ENCODE measurements at places on chromosomes 6 and 20.

DNA sequence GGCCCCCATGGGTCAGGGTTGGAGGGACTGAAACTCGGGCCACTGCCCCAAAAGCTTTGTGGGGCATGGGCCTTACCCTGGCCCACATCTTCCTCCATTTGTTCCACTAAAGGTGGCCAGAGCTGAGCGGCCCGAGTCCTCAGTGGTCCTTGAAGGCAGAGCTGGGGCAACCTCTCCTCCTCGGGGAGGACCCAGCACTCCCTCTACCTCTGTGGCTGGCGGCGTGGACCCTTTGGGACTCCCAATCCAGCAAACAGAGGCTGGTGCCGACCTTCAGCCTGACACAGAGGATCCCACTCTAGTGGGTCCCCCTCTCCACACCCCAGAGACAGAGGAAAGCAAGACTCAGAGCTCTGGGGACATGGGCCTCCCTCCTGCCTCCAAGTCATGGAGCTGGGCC is 9.3 kb downstream of the LPIN3 start:
- no peak for DNase-seq

DNA sequence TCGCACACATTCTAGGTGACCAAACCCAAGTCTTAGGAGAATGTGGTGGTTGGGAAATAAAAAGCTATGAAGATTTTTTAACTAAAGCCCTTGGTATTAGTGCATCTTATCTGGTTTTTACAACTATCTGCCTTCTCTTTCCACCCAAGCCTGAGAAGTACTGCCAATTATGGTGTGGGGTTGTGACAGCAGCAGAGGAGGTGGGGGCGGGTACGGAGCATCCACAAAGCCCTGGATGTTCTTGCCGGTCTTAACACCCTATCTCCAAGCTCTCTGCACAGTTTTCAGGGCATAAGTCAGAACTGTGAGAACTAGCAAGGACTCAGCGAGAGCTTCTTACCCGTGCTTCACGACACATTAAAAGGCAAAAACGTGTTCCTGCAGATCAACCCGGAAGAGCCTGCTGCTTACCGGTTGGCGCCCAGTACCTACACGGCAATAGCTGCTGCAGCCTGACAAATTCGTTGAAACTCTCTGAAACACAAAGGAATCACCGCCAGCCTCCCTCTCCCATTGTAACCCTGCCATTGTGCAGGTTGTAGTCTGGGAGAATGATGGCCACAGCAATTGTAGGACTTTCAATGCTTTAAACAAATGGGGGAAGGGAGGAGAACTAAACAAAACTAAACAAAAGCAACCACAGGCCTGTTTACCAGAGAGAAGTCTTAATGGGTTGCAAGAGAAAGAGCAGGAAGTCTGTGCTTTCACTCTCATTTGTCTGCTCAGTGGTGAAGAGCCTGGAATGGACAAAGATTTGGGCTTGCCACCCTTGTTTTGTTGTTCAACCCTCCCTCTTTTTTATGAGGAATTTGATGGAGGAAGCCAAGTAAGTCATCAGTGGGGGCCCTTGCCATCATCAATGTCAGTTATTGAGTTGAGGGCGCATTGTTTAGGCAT is 461.0 kb upstream of the JARID2 start:
- DNase-seq, result no peak

GRCh38 chr6:158536084-158536890 is 23.6 kb upstream of the TMEM181 start:
- DNase-seq, result no peak

GRCh38 chr6:52201493-52201892 is 15.3 kb downstream of the IL17A start:
- DNase-seq, result no peak

DNA sequence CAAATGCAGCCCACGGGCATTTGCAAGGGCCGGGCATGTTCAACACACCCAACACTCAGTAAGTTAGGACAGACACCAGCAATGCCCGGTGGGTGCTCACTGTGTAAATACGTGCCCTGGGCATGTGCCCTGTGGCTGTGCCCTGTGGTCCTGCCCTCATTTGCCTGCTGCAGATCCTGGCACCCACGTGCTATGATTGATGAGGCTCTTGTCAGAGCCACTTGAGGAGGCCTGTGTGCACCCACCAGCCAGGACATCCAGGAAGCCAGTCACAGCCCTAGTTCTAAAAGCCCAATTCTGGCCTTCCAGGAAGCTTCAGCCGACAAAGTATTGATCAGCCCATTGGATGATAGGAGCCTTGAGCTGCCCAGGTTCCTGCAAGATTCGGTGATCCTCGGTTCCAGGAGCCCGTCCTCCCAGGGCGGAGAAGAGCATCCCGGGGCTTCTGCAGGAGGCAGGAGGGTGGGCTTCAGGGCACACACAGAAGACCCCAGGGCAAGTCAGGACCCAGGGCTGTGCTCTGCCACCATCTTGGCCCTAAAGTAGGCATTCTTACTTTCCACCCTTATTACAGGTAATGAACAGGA is 223.9 kb downstream of the PREX1 start:
- DNase-seq, result no peak

GRCh38 chr6:40854592-40854991 is 184.4 kb downstream of the UNC5CL start:
- no peak for DNase-seq

DNA sequence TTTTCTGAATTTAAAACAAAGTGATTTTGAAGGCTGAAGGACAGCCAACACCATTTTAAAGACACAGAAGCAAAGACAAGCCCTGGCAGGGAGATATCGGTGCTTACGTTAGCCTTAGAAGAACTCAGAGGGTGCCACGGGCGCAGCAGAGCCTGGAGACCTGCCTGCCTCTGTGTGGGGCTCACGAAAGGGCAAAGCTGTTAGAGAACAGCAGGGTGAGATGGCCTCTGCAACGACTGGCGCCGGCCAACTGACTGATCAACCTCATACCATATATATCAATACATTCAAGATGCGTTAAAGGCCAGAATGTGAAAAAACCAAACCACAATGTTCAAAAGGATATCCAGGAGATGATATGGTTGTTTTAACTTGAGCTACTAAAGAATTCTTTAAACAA is 151.0 kb upstream of the RPS6KA2 start:
- DNase-seq, result no peak

DNA sequence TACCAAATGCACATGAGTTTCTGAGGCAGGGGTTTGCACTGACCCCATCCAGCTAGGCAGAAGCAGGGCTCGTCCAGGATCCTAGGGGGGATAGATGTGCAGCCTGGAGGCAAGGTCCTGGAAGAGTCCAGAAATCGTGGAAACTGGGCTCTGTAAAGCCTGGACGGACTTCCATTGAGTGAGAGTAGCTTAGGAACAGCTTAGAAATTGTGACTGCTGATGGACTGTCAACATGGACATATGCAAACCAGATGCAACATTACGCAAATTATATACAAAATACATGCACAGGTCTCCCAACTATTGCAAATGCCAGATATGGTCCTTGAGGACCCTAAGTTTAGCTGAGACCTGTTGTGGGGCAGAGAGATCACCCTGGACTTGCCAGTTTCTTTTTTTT is 4.8 kb upstream of the EMILIN3 start:
- no peak for DNase-seq

DNA sequence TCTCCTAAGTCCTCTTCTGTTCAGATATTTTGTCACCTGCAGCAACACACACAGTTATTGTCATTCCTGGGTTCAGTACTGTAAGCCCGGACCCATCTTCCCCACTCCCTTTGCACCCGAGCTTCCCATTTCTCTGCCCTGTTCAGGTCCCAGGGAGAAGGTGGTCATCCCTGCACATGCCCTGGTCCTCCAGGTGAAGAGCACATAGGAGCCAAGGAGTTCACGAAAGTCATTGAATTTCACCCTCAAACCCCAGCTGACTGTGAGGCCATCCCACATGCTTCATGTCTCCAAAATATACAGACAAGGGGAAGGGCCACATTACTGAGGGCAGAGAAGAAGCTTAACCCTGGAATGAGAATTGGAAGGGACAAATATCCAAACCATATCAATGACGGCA is 8.1 kb downstream of the HLA-DPA1 start:
- DNase-seq, result no peak

DNA sequence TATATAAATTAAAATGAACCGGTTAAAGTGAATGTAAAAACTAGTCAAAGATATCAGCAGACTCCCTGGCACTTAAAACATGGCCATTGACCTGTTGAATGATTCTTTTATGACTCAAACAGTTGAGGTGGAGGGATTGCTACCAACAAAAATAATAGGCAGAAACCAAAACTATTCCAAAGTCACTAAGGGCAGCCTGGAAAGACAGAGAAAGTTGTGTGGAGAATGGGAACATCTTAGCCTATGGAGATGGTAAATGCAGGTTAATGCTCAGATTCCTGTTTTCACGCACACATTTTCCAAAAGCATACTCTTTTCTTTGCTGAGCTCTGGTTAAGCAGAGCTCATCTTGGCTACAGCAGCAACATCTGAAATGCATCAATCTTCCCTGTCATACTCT is 553.5 kb downstream of the HACE1 start:
- no peak for DNase-seq

- no peak for DNase-seq
Observed at GRCh38 chr6:38843798-38844197, 128.7 kb downstream of the DNAH8 start.

DNA sequence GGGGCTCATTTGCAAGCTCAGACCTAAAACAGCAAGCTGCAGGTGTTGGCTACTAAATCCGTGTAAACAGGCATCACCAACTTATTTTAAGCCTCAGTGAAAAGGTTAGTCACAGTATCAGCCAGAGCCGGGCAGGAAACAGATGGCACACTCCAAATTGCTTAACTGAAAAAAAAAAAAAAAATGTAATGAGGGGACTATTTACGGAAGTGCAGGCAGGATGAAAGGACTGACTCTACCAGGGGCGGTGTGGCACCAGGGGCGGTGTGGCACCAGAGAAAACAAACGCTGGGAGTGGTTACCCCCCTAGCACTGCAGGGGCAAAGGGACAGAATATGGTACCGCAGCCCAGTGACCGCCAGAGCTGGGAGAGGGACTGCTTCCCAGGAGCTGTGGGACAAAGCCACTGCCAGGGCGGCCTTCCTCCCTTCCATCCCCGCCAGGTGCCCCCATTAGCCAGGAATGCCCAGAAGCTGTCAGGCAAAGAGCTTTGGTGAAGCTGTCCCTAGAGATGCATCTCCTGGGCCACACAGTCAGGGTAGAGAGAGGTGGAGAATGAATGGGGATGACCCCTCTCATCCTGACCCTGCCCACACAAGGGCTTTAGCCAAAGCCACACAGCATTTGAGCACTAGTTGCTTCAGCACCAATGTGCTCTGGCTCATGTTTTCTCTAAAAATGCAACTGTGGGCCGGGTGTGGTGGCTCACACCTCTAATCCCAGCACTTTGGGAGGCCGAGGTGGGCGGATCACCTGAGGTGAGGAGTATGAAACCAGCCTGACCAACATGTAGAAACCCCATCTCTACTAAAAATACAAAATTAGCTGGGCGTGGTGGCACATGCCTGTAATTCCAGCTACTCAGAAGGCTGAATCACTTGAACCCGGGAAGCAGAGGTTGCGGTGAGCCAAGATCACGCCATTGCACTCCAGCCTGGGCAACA is 39.6 kb upstream of the GFOD1 start:
- DNase-seq, result no peak

DNA sequence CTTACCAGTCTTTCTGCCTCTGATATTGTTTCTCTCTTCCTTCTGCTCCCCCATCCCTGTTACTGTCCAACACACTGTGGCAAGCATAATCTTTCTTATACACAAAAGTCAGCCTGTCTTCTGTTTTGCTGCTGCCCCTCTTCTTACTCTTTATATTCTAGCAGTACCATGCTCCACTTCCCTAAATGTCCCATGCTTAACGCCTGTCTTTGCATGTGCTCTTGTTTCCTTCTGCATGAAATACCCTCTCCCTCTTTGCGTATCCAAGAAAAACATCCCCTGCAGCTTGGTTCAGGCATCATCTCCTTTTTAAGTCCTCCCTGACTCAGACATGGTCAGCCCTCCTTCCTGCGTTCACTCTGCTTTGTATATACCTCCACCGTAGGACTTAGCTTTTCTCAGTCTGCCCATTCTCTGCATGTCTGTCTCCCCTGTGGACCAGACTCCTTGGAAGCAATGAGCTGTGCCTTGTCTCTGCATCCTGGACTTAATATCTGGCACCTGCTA is 103.9 kb downstream of the CTNNBL1 start:
- DNase-seq, result no peak

DNA sequence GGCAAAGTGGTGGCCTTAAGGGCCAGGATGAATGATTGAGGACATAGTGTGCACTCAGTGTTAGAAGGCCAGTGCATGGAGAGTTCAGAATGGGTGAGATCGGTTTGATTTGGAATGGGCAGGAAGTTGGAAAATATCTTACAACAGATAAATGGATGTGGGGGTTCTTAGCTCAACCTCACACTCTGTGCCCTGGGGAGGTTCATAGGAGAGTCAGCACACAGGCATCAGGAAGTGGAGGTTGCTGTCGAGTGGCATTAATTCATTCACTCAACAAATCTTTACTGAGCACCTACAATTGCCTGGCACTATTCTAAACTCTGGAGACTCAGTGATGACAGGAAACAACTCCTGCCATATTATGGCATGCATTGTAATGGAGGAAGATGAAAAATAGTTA is 313.7 kb upstream of the SUPT3H start:
- DNase-seq, result no peak

Measured in Right ventricle myocardium inferior (tissue), 1 donor.